ENCODE measurements at places on chromosomes 3 and 15.

DNA sequence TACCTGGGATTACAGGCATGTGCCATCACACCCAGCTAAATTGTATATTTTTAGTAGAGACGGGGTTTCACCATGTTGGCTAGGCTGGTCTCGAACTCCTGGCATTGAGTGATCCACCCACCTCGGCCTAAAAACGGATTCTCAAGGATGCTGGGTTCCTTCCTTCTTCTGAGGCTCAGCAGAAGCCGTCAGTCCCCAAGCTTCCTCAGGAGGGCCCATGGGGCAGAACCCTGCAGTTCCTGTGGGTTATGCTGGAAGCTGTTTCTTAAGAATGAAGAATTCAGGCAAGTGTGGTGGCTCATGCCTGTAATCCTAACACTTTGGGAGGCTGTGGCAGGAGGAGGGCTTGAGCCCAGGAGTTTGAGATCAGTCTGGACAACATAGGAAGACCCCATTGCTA is 29.0 kb upstream of the ZNF710 start:
- no peak for DNase-seq

DNA sequence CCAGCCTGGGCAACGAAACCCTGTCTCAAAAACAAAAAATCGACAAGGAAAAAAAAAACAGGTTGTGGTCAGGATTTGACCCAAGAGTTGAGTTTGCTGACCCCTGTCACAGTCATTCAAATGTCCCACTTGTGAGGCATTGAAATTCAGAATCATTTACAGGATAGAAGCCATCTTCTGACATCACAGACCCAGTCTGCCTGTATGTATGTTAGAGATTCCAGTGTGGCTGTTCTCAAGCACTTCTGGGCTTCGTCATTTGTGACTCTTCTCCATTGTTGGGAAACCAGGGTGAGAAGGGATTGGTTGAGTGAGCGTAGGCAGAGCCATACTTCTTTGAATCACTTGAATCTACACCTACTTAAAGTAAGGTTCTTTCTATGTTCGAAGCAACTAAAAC is 57.1 kb downstream of the LMLN start:
- no peak for DNase-seq

DNA sequence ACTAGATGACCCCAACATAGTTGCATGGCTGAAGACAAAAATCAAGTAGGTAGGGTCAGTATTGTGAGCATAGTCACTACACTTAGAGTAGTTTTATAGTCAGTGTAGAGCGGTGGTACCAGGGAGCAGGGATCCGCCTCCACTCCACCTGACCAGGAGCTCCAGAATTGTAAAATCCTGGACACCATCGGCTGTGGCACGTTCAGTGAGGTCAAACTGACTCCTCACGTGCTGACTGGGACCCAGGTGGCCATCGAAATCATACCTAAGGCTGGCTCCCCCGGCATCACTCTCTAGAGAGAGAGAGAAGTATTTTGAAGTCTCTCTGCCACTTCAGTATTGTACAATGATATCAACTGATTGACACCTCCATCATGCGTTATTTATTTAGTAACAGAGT is 59.7 kb upstream of the TAMM41 start:
- DNase-seq, result no peak

GRCh38 chr3:32401556-32402081 is 10.0 kb downstream of the CMTM7 start:
- peak; percentile 50 for DNase-seq

DNA sequence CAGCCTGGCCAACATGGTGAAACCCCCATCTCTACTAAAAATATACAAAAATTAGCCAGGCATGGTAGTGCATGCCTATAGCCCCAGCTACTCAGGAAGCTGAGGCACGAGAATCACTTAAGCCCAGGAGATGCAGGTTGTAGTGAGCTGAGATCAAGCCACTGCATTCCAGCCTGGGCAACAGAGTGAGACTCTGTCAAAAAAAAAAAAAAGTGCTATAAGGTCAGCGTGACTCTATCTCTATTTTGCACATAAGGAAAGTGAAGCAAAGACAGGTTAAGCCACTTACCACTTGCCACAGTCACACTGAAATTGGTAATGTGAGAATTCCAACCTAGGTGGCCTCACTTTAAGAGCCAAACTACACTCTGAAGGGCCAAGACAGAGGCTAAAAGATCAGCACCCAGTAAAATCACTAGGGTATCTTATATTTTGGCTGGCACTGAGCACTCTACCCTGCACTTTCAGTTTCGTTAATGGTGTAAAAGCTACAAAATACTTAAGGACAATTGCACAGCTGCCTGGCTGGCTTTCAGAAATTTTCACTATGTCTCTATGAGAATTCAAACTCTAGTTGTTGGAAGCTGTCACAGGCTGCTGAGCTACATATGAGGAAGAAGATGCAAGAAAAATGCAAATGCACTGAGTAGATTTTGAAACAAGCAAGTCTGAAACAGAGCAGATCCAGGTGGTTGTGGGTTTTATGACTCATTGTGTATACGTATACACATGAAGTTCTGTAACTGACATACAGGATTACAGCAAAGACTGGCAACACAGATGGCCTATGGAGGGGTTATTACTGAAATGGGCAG is 32.7 kb downstream of the TRANK1 start:
- no peak for DNase-seq

GRCh38 chr15:85071061-85071460 is 89.4 kb downstream of the PDE8A start:
- DNase-seq, result no peak

DNA sequence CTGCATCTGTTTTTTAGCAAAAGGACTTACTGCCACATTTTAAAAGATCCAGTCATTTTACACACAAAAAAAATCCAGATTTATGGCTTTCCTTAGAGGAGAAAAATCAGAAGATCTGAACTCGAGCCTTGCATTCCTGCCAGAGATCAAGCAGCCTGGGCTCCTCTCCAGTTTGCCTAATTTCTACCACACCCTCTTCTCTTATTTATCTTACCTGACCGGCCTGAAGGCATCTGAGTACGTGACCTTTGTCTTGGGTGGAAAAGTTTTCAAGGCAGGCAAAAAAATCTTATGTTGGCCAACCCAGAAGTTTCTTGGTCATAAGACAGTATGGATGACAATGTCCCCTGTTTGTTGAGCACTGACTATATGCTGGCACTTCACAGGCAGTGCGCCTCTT is 60.3 kb downstream of the CHRD start:
- no peak for DNase-seq
